ENCODE measurements at places on chromosomes 2 and 18. TPM values are rescaled to one million over a fixed set of nuclear protein-coding genes. Genes with fewer than 3 reads are reported as not detected.

GRCh38 chr18:78268226-78268988, 711.2 kb upstream of the SALL3 start:
- DNase-seq: no peak

Gene ZNF804A
- 2.0 TPM for polyA plus RNA-seq

DNA sequence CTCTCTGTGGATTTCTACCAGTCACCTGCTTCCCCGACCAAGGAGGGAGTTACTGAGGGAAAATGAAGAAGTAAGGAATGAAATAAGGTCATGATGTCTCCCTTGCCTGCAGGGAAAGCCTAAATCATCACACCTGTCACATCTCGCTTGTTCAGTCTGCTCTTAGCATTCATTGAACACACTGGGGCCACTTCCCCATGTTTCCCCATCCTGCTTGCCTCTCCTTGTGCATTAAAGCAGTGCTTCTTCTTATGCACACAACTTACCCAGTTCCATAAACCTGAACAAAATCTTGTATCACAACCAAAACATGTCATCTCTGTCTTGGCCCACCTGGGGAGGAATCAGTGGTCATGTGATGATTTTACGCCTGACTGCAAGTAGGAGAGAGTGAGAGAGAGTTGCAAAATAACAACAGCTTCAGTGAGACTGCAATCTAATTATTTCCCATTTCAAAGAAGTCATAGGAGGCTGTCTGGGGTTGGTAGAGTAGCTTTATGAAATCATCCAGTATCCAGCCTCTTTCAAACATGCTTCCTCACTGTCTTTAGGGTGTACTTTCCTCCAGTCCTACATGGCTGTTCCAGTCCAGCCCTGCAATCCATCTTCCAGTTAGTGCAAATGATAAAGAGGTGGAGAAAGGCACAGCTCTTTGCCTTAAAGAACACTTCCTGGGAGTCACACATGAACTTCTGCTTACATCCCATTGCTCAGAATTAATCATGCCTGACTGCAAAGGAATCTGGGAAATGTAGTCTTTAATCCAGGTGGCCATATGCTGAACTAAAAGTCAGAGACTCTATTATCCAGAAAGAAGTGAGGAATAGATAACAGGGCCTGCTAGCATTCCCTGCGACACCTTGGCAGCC, 220.1 kb downstream of the HAUS1 start:
- DNase-seq: no peak

DNA sequence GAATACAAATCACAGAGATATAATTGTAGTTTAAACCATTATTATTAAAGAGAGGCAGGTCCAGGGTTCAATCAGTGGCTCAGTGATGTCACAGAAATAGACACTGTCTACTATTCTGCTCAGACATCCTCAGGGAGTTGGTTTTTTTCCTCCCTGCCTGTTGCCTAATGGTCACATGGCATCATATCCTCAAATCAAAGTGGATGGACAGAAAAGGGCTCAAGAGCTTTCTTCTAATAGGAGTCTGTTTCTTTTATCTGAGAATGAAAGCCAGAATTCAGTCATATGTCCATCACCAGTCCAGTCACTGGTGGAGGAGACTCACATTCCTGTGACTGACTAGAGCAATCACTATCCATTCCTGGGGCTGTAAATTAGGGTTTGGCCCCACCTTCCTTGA, 27.9 kb upstream of the EPC2 start:
- DNase-seq: no peak

DNA sequence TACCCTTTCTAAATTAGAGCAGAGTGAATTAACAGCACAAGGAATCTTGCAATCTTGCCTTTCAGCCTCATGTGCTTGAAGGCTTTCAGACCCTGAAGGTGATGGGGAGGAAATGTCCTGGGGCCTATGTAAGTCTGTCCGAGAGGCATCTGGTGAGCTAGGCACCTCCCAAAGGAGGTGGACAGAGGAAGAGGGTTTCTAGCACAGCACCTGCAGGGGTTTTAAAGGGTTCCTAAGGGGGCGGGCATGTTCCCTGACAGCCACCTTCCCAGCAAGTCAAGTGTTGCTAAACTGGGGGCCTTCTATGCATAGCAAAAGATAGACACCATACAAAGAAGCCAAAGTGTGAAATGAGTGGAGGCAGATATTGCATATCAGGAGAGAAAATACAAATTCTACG, 88.5 kb downstream of the CDH2 start:
- DNase-seq: no peak

- DNase-seq: no peak
Observed at GRCh38 chr2:10257500-10258147, 45.1 kb upstream of the HPCAL1 start.

Gene GRB14
- 59.6 TPM for polyA plus RNA-seq

Gene MOGAT1
- polyA plus RNA-seq: not detected

DNA sequence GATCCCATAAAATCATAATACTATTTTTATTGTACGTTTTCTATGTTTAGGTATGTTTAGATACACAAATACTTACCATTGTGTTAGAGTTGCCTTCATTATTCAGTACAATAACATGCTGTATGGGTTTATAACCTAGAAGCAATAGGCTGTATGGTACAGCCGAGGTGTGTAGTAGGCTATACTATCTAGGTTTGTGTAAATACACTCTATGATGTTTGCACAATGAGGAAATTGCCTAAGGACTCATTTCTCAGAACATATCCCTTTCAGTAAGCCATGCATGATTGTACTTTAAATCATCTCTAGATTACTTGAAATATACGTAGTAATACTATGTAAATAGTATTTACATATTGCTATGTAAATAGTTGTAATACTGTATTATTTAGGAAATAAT, 156.7 kb downstream of the CDCA7 start:
- no peak for DNase-seq

GRCh38 chr2:121791290-121791689, 35.8 kb downstream of the TSN start:
- DNase-seq: no peak

Gene TNFRSF11A
- polyA plus RNA-seq: 1.6 TPM

- DNase-seq: no peak
Observed at GRCh38 chr2:160868891-160869290, 291.3 kb upstream of the TANK start.

Gene PJVK
- 11.3 TPM for polyA plus RNA-seq

DNA sequence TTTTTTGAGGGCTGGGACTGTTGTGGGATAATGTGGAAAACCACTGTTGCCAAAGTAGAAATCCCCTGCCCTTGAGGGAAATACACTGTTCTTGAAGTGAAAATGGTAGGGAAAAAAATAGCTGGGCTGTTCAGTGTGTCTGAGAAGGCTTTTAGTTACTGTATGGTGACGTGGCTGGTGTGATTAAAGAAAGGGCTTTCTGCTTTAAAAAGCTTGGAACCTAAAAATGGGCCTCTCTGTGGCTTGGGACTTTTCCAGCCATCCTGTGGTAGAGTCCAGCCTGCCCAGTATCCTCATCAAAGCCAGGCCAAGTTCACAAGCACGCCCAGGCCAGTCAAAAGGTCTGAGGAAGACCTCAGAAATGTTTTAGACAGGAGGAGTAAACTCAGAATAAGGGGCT, 6.8 kb downstream of the MGAT5 start:
- no peak for DNase-seq

- DNase-seq: no peak
Observed at GRCh38 chr2:71794611-71795010, 341.2 kb downstream of the DYSF start.

DNA sequence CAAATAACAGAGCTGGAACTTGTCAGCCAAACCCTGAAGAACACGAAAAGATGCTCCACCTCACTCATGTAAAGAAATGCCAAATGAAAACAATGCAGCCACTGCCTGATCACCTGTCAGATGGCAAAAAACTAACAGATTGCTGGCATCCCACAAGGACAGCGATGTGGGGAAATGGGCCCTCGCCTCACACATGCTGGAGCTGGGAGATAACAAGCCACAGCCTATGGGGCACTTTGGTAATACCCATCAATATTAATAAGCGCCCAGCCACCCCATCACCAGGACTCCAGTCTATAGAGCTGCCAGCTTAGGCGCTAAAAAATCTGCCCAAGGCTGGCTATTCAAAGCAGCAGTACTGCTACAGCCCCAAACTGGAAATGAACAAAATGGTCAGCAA, 27.0 kb downstream of the TFCP2L1 start:
- DNase-seq: no peak

- DNase-seq: no peak
Observed at GRCh38 chr2:181887045-181887444, 4.5 kb upstream of the ITPRID2 start.

- DNase-seq: no peak
Observed at GRCh38 chr2:151063271-151063670, 198.4 kb downstream of the RBM43 start.

DNA sequence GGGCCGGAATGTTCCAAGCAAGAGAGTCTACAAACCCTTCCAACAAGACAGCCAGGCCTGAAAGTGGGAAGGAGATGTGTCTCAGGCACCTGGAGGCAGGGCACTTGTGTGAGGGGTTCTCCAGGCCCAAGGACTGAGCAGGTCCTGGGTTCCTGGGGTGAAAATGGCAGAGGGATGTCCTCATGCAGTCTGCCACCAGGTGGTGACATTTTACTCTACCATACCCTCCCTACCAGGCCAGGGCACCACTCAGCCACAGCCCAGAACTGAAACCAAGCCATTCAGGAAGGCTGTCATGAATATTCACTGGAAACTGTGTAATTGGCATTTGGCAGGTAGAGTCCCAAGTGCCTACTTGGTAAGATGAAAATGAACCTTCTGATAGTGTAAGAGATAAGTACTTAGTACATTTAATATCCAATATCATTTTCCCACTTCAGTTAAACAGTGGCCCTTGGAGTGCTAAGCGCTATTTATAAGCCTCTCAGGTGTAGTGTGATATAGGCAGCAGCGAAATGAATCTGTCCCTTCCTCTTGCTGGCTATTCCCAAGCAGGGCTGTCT, 185.1 kb downstream of the MYO5B start:
- peak; percentile 21 for DNase-seq

DNA sequence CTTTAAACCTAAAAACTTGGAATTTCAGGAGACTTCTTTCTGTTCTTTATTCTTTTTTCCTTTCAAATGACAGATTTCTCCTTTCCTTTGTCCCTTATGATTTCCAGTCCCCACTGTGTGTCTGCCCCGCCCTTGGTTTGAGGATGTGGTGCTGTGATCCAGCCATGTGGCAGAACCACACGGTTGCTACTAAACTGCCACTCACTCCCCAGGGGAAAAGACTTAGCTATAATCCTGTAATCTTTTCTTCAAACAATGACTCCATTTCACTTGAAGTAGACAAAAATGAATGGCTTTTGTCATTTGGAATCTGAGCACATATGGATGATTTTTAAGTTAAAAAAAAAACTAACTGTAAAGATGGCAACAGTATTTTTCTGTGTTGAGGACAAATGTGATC, 76.2 kb upstream of the STAM2 start:
- no peak for DNase-seq

- no peak for DNase-seq
Observed at GRCh38 chr2:2649109-2650072, 318.3 kb upstream of the MYT1L start.

DNA sequence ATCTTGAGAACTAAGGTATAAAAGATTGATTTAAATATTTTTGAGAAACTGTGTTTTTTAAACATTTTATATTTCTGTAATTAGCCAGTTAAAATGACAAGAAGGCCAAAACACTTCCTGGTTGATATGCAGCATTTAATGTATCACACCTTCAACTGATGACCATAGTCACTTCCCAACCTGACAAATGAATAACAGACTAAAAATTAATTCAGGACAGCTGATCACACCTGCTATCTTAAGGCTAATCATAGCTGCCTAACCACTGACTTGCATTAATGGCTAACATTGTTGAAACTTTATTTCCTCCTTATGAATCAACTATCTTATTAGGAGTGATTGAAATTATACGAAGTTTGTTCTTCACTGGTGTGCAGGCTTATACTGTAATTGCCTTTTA, 125.8 kb upstream of the MSTN start:
- no peak for DNase-seq

GRCh38 chr2:73072129-73072395, 550 bp upstream of the SFXN5 start:
- DNase-seq: no peak

Gene C2orf78
- polyA plus RNA-seq: not detected

DNA sequence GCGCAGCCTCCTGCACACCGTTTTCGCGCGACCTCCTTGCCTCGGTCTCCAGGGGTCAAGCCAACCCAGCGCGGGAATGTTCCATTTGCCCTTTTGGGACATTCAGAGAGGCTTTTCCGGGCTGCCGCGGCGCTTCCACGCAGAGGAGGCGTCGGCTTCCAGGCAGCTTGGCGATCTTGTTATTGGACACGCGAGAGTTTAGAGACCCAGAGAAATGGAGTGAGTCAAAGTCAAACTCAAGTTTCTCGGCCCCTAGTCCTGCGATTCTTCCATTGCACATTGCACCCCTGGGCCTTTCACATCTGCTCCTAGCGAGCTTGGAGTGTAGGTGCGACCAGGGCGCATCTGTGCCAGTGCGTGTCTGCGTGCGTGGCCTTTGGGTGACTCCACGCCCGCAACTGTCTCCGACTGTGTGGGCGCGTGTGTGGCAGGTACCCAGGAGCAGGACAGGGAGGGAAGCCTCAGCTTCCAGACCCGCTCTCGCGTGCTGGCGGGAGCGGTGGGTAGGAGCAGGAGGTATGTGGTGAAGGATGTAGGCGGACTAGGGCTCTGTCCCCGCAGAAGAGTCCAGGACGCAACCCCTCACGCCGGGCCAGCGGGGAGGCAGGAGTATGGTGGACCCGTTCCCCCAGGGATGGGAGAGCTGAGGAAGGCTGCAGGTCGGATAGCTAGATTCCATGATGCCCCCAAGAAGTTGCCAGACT, 13.5 kb downstream of the SIX3 start:
- no peak for DNase-seq

- no peak for DNase-seq
Observed at GRCh38 chr2:188582211-188582610, 290.5 kb downstream of the GULP1 start.

DNA sequence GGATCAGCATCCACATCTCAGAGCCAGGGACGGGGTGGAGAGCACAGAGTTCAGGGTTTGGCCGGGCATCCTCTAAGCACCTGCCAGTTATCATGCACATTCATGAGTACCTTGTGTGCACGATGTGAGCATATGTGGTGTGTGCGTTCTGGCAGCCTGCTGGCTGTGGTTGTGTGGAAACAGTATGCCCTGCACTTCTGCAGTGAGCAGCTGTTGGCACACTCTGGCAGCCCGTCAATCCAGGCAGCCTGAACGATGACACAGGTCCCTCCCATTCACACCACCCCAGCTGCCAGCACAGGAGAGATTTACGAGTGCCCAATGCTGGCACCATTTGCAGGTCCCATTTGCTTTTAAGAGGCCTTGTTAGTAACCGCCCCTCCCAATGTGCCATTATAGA, 74.2 kb downstream of the CD8B2 start:
- DNase-seq: no peak

Gene ANKZF1
- polyA plus RNA-seq: 38.4 TPM
